Common myeloid progenitor, CD34-positive (primary cell): ENCODE measurements at places on chromosomes 1 and 21.

- DNase-seq, result no peak
These were observed 77.0 kb upstream of the POU3F1 start for GRCh38 chr1:38123356-38124135.

DNA sequence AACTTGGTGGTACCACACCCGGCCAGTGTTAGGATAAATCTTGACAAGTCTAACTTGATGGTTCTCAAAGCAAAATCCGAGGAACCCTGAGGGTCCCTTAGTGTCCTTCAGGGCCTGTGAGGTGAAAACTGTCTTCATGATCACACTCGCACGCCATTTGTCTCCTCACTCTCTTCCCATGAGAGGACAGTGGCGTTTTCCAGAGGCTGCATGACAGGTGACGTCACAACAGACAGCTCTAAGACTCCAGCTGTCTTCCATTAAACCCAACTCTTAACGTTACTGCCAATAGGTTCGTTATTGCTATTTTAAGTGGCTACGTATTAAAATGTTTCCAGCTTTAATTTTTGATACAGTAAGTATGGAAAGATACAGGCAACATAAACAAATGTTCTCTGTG is 13.8 kb downstream of the CFAP74 start:
- DNase-seq, result no peak

GRCh38 chr1:64535938-64536835 is 66.3 kb downstream of the CACHD1 start:
- DNase-seq, result no peak

DNA sequence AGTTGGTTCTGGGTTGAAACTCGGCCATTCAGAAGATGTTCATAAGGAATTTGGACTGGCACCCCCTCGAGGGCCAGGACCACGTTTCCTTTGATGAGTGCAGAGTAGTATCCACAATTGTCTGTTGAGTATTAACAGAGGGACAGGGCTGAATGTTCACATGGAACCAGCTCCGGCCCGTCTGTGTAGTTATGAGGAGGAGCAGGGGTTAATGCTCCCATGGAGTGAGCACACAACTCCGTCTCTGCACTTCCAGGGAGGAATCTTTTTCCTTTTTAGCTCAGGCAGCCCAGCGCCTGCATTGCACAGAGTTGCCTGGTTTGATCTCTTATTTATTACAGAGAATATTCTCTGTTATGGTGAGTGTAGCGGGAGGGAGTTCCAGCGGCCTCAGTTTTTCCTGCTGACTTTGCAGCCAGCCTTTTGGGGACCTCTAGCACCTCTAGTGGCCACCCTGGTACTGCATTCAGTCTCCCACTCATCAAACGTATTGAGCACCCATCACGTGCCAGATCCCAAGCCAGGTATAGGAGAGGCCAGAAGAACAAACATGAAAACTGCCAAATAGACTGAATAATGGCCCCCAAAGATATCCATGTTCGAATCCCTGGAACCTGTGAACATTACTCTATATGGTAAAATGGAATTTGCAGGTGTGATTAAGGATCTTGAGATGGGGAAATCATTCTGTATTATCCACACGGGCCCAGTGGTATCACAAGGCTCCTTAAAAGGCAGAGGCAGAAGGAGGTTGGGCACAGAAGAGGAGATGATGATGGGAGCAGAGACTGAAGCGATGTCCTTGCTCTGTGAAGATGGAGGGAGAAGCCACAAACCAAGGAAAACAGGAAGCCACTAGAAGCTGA is 167.7 kb upstream of the CSF3R start:
- peak; percentile 42 for DNase-seq

DNA sequence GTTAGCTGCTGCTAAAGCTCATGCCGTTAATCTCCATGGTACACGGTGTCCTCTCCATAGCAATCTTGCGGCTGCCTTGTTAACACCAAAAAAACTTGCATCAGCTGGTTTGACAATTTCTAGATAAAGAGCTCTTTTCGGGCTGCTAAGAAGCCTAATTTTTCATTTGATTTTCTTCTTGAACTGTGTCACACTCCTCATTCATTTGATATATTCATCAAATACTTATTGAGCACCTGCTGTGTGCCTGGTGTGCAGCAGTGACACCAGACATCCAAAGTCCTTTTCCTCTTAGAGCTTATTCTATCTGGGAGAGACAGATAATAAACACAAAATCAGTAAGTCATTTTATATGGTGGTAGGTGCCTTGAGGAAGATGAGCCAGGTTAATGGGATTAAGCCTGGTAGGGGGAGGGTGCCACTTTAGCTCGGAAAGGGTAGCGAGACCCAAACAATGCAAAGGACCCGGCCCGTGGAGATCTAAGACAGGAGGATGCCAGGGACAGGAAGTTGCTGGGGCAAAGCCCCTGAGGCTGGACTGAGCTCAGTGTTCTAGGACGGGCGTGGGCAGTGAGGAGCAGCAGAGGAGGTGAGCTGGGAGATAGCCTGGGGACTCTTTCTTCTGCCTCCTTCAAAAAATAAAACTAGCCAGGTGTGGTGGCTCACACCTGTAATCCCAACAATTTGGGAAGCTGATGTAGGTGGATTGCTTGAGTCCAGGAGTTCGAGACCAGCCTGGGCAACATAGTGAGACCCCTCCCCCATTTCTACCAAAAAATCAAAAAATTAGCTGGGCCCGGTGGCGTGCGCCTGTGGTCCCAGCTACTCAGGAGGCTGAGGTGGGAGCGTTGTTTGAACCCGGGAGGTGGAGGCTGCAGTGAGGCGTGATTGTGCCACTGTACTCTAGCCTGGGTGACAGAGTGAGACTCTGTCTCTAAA is 50.7 kb upstream of the LGALS8 start:
- no peak for DNase-seq

DNA sequence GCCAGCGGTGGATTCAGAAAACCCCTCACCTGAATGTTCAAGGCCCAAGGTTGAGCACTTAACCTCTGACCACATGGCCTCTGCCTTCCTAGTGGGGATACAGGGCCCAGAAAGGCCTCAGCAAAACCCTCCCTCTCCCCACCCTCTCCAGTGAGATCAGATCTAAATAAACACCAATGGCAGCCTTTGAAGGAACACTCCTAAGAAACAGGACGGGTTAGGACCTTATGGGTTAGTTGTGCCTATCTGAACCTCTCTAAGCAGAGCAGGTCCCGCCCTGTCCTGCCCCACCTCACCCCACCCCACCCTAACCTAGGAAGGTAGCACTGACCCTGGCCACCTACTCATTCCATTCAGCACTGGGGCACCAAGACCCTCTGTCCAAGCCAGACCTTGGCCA is 7.9 kb upstream of the GRHL3 start:
- DNase-seq, result no peak

GRCh38 chr1:113021430-113022085 is 51.4 kb upstream of the LRIG2 start:
- DNase-seq, result no peak

GRCh38 chr1:67803380-67804279 is 29.6 kb downstream of the GNG12 start:
- no peak for DNase-seq

GRCh38 chr1:167229719-167230385 is 9.2 kb downstream of the POU2F1 start:
- peak; percentile 74 for DNase-seq

DNA sequence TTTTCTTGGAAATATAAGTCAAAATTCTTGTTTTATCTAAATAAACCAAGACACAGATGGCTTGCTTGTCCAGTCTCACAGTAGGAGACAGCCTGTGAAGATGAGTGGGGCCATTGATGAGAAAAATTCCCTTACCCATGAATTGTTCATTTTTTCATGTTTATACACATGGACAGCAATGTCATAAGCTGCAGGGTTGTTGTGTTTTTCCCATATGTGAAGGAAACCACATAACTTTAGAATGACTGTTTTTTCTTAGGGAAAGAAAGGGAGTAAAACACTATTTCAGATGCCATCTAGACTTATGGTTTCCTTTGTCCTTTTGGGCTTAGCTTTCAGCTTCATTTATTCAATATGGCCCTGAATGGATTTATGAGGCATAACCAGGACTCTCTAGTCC is 622.5 kb upstream of the NR5A2 start:
- no peak for DNase-seq

GRCh38 chr1:211697356-211697755 is 21.9 kb upstream of the NEK2 start:
- peak; percentile 57 for DNase-seq

GRCh38 chr1:211543025-211543424 is 35.9 kb downstream of the SLC30A1 start:
- DNase-seq, result no peak

GRCh38 chr1:40901886-40902852 is 40.0 kb upstream of the CITED4 start:
- no peak for DNase-seq

GRCh38 chr1:230778916-230779590 is 31.9 kb downstream of the CAPN9 start:
- no peak for DNase-seq

- no peak for DNase-seq
These were observed 44.1 kb downstream of the SLC5A9 start for GRCh38 chr1:48266576-48266975.

DNA sequence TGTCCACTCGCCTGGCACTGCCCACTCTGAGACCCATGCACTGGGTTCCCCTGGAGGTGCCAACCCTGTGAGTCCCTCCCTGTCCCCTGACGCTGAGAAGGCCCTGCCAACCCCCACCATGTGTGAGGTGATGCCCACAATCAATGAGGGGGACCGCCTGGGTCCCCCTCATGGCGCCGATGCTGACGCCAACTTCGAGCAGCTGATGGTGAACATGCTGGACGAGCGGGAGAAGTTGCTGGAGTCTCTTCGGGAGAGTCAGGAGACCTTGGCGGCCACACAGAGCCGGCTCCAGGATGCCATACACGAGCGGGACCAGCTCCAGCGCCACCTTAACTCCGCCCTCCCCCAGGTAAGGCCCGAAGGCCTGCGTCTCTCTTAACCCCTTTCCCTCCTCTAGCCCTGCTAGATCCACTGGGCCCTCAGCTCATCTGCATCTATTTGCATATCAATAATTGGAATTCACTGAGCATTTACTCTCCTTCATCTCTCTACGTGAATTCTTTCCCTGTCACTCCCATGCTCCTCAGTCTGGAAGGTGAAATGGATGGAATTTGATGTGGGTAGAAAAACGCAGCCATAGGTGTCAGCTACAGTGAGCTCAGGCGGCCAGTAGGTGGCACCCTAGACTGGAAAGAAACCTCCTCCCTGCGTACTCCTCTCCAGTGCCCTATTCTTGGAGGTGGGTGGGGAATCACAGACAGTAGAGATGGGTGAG is 12.8 kb downstream of the PPFIA4 start:
- DNase-seq, result peak; percentile 74

- no peak for DNase-seq
These were observed 36.1 kb upstream of the PADI2 start for GRCh38 chr1:17155257-17155920.

- no peak for DNase-seq
These were observed 231.0 kb upstream of the KAZN start for GRCh38 chr1:14367451-14367850.

- peak; percentile 61 for DNase-seq
These were observed 748 bp upstream of the ATP6V0B start for GRCh38 chr1:43973981-43974442.

GRCh38 chr1:88327391-88328267 is 356.4 kb upstream of the PKN2 start:
- DNase-seq, result peak; percentile 45

DNA sequence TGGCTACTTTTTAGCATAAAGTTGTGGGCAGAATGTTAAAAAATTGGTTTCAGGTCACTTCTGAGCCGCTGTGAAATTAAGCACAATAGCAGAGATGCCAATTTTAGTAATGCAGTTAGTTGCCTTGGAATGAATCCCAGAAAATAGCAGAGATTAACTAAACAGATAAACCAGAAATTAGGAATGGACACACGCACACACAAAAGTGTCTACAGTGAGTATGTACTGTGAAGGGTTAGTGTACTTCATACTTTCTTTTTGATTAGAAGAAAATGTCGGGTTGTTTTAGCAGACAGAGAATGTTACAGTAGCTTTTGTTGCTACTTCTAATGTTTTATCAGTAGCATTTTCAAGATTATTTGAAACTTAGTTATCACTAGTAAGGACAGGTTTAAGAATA is 106.7 kb downstream of the LEPR start:
- DNase-seq, result no peak

- DNase-seq, result no peak
These were observed 66.9 kb upstream of the NGF start for GRCh38 chr1:115404911-115405310.

DNA sequence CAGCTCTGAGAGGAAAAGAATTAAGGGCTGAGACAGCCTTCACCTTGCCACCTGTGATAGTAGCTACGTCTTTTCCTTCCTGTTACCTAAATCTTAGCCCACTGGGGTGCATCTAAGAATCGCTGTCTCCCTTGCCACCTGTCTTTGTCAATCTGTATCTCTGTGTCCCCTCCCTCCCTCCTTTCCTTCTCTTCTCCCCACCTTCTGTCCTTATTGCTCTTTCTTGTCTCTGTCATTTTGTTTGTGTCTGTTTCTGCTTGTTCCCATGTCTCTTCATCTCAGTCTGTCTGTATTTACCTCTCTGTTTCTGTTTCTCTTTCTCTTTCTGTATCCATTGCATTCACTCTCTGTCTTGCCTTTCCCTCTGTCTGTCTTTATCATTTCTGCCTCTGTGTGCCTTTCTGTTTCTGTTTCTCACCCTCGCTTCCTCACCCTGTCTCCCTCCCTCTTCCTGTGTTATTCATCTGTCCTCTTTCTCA is 30.2 kb downstream of the SLC22A15 start:
- DNase-seq, result no peak

GRCh38 chr1:162062542-162063015 is 6.9 kb upstream of the NOS1AP start:
- DNase-seq, result no peak

DNA sequence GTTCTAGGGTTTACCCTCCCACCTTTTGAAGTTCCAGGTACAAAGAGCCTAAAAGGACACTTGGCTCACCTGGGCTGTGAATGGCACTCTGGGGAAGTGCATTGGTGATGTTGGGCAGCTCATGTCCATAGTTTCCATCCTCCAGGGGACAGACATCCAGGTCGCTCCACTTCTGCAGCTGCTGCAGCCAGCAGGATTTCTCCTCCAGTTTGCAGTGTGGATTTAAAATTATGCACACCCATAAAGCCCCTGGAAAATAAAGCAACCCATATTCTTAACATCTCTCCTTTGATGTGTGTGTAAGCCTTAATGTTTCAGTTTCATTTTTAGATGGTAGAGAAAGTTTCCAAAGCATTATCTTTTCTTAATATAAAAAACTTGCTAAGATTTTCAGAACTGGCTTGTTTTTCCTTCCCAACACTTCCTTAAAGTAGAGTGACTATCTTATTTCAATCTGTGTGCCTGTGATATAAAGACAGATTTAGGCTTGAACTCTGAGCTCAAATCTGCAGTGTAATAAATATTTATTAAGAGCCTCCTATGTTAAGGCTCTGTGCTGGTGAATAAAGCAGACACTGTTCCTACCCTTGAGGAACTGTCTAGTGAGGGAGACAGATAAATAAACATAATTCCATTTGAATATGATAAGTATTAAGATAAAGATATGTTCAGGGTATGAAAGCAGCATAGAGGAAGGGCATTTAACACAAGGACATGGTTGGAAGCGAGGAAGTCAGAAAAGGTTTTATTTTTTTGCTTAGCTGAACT is 39.1 kb downstream of the UROD start:
- DNase-seq, result no peak

DNA sequence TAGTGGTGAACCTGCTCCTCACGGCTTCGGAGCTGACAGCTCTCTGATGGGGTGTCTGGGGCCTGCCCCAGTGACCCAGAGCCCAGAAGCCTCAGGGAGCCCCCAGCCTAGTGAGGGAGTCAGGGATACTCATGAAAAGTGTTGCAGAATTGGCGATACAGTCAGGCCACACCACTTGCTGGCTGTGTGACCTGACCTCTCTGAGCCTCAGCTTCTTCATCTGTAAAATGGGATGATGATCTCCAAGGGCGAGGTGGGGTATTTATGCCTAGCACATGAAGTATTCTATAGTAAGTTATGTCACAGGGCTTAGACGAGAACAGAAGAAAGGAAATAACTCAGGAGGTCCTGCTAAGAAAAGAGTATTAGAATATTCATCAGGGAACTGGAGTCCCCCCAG is 1.6 kb downstream of the TMEM51 start:
- no peak for DNase-seq
